ENCODE measurements at places on chromosomes 6 and 20. TPM values are rescaled to one million over a fixed set of nuclear protein-coding genes. Genes with fewer than 3 reads are reported as not detected.

Gene CST7
- 92.4 TPM for total RNA-seq

- DNase-seq = peak; percentile 82
Measured at GRCh38 chr6:170271771-170272314, 19.0 kb downstream of the DLL1 start.

GRCh38 chr6:112851146-112851545 lies 504.0 kb downstream of the RFPL4B start:
- DNase-seq = no peak

DNA sequence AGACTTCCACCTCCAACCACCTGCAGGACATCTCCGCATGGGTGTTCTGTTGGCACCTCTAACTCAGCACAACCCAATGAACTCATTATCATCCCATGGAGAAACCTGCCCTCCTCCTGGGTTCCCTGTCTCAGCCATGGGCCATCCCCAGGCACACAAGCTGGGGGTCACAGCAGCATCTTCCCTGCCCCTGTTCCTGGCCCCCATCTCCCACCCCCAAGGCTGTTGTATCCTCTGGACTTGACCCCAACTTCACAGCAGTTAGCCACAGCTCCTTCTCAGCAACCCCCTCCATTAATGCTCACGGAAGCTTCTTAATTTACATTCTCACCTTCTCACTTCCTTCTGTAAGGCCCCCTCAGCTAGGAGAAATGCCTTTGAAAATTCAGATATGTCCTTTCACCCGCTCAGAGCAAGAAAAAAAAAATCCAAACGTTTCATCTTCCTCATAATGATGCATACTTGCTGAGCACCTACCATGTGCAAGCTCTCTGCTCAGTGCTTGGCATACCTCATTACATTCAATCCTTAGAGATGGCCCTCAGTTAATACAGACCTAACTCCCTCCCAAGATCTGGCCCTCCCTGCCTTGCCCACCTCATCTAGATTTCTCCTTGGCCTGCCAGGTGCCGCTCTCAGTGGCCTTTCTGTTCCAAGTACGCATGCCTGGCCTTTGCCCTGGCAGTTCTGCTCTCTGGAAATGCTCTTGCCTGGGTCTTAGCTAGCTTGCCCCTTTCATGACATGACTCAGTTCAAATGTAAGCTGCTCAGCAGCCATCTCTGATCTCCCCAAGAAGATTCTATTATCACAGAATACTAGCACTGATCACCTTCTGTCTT lies 2.5 kb upstream of the NELFCD start:
- no peak for DNase-seq

DNA sequence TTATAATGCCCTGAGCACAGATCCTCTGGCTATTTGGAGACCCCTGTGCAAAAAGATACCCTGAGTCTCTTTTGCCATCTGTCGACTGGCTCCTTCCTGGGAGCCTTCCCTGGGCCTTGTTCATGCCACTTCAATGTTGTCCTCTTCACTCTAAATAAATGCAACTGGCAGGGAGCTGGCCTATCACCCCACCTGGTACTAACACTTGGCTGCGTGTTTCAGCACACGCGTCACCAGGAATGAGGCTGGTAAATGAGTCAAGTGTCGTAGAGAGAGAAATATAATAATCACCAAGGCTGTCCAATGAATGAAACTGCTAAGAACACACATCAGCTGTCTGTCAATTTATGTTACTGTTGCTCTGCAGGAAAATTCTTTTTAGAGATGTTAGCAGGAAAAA lies 374.6 kb upstream of the JARID2 start:
- no peak for DNase-seq

Gene ZSCAN16
- total RNA-seq = 6.9 TPM

Gene ATP5F1E
- 81.1 TPM for total RNA-seq

GRCh38 chr6:4352731-4353130 lies 217.4 kb upstream of the ECI2 start:
- DNase-seq = no peak

DNA sequence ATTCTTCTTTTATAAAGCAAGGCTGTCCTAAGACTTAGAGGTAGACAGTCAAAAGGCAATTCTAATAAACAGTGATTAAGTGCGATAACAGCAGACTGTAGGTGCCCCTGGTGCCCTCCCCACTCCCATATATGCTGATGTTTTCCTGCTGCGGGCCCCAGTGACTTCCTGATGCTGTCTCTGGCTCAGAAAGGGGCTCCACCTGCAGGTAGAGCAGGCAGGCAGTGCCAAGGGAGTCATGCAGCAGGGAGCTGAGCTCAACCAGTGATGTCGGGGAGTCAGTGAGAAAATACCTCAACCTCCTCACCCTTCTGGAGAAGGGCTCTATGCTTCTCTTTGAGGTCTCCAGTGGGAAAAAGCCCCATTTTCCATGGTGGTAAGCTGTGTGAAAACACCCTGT lies 126.7 kb upstream of the SSTR4 start:
- no peak for DNase-seq

DNA sequence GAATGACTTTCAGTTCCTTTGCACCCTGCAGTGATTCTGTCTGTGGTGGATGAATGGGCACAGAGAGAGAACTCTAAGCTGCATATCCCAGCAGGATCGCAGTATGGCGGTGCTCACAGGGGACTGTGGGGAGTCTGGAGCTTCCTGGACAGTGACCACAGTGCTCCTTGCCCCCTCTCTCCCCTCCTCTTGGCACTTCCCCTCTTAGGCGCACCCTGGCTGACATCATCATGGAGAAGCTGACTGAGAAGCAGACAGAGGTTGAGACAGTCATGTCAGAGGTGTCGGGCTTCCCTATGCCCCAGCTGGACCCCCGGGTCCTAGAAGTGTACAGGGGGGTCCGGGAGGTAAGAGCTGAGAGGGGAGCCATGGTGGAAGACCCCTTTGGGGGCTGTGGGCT lies 8.6 kb downstream of the BYSL start:
- no peak for DNase-seq

DNA sequence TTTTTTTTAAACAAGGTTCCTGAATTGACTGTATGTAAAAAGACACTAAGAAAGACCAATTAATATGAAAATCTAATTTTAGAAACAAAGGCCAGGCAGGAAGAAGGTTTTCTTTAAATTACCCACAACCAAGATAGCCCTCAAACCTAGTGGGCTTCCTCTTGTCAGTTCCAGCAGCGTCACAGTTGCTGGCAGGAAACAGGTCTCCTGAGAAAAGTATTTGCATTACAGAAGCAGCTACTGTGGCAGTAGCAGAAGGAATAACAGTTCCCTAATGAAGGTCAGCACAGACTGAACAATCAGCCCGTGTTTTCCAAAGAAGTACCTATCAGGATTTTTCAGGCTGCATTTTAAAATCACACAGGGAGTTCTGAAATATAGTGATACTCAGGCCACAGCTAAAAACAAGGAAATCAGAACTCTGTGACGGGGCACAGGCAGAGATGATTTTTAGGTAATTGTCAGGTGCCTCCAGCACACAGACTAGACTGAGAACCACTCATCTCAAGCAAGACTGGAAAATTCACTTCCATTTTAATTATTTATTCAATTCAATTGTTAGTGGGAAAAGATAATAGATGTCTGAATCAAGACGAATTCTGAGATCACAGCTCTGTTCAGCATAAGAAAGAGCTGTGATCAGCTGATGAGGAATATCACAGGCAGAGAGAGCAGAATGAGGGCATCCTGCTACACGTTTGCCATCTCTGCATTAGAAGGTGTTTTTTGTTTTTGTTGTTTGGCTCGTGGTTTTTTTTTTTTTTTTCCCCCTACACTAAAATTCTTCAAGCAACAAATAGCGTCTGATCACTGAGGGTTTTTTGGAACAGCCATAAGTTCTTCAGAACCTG lies 230.5 kb upstream of the KHDRBS2 start:
- DNase-seq = no peak

DNA sequence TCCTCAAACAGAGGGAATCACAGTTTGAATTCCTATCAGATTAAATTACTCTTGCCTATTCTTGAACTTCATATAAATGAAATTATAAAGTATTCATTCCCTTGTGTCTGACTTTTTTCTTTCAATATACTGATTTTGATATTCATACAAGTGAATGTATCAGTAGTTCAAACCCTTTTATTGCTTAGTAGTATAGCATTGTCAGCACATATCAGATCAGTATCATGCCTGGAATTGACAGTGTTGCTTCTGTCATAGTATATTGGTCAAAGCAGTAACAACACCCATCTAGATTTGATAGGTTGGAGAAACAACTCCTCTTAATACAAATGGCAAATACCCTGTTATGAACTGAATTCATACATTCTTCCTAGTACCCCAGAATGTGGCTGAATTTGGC lies 89.1 kb upstream of the SLC35F1 start:
- no peak for DNase-seq

Measured in activated naive CD8-positive, alpha-beta T cell treated with anti-CD3 and anti-CD28 coated beads, Interleukin-2, amount 10 ng/mL, durations not matched to agents 7 days and 5 days (primary cell).